Lung microvascular endothelial cell (primary cell): ENCODE measurements at places on chromosomes 7 and 10. TPM values are rescaled to one million over a fixed set of nuclear protein-coding genes. Genes with fewer than 3 reads are reported as not detected.

Gene AHR
- 70.6 and 108 TPM in 2 replicates for total RNA-seq

Gene NEUROD6
- total RNA-seq, result not detected in 2 replicates

Gene ASAH2
- total RNA-seq, result 0.22 and 0.79 TPM in 2 replicates

Gene DNAJC12
- 4.1 and 6.3 TPM in 2 replicates for total RNA-seq

Gene DIP2C
- total RNA-seq, result 4.8 and 8.7 TPM in 2 replicates

Gene KIF20B
- total RNA-seq, result 2.4 and 5.0 TPM in 2 replicates
